Gastroesophageal sphincter (tissue), 4 donors: ENCODE measurements at places on chromosomes 4 and X. TPM values are rescaled to one million over a fixed set of nuclear protein-coding genes. Genes with fewer than 3 reads are reported as not detected.

KIF4A gene
- 0.16 TPM for total RNA-seq

HDX gene
- 5.9 TPM for total RNA-seq

STATH gene
- not detected for total RNA-seq

SPANXN1 gene
- total RNA-seq: not detected

TRMT2B gene
- 15.7 TPM for total RNA-seq

SUPT20HL2 gene
- total RNA-seq: not detected

MAB21L2 gene
- 0.31 TPM for total RNA-seq

KLHL4 gene
- total RNA-seq: 1.5 TPM

CT45A10 gene
- not detected for total RNA-seq

SLC38A5 gene
- 7.9 TPM for total RNA-seq

MAGIX gene
- 4.5 TPM for total RNA-seq

PTPN13 gene
- 21.3 TPM for total RNA-seq

COL25A1 gene
- total RNA-seq: 0.62 TPM

MBNL3 gene
- 13.5 TPM for total RNA-seq

KCTD8 gene
- 4.4 TPM for total RNA-seq

WAS gene
- total RNA-seq: 3.2 TPM

ANXA3 gene
- total RNA-seq: 22.3 TPM

CSAG3 gene
- total RNA-seq: not detected

ACE2 gene
- 4.5 TPM for total RNA-seq

HTN1 gene
- not detected for total RNA-seq

DIAPH2 gene
- total RNA-seq: 93.9 TPM

GC gene
- not detected for total RNA-seq

CENPE gene
- total RNA-seq: 1.8 TPM

JCHAIN gene
- 2.3 TPM for total RNA-seq

SASH3 gene
- 8.2 TPM for total RNA-seq

UCP1 gene
- not detected for total RNA-seq

XPNPEP2 gene
- 11.2 TPM for total RNA-seq

CFAP299 gene
- total RNA-seq: not detected

SRPX2 gene
- total RNA-seq: 43.2 TPM

CCDC110 gene
- total RNA-seq: 7.5 TPM

SPANXD gene
- total RNA-seq: not detected

MAGEB17 gene
- 2.4 TPM for total RNA-seq

ATP6AP2 gene
- total RNA-seq: 110 TPM

TEX13B gene
- total RNA-seq: not detected

MFSD8 gene
- 11.4 TPM for total RNA-seq

CD99 gene
- 298 TPM for total RNA-seq

MAML3 gene
- total RNA-seq: 5.3 TPM

UGT2B7 gene
- total RNA-seq: not detected

ELF4 gene
- 7.0 TPM for total RNA-seq

MXRA5 gene
- 3.9 TPM for total RNA-seq

SLC6A14 gene
- total RNA-seq: not detected

ABCG2 gene
- total RNA-seq: 1.1 TPM
